Left renal pelvis (tissue), 4 donors: ENCODE measurements at places on chromosomes 11 and 22. TPM values are rescaled to one million over a fixed set of nuclear protein-coding genes. Genes with fewer than 3 reads are reported as not detected.
A peak's percentile ranks its signal among the peaks of the same experiment; 100 is the strongest.

GRCh38 chr22:22865311-22866072, 22.1 kb upstream of the IGLL5 start:
- DNase-seq = no peak

SOX10 gene
- polyA plus RNA-seq = 1.0 TPM

- peak; percentile 53 for DNase-seq
Observed at GRCh38 chr11:3947061-3947460, 91.6 kb downstream of the STIM1 start.

- no peak for DNase-seq
Observed at GRCh38 chr11:9601037-9601875, 27.8 kb downstream of the WEE1 start.

DNA sequence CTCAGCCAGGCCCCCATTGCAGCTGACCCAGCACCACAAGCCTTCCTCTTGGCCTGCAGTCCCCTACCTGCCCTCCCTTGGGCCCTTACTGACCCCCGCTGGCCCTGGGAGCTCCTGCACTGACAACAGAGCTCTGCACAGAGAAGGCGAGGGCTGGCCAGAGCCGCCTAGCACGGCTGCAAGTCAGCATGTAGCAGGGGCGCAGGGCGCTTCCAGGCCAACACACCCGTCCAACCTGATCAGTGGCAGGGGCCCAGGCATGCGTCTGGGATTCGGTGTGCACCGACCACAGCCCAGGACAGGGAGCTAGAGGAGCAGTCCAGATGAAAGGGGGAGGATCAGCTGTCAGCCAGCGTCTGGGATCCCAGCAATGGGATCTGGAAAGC, 7.6 kb downstream of the WNT7B start:
- DNase-seq = no peak

DNA sequence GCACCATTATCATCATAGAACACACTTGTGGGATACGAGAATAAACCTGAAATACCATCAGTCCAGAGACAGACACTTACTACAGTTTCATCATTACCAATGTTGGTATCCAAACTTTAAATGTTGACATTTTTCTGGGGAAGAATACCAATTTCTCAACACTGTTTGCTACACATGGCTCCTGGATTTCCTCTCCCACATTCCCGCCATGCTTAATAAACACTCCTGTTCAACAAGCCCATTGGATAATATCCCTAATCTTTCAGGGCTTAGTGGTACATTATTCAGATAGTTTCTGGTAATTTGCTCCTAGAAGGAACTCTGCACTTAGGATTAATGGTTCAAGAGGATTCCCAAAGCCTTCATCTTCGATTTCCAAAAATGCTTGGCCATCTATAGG, 48.2 kb downstream of the CSF2RB start:
- no peak for DNase-seq
